ENCODE measurements at places on chromosomes 4 and X.

GRCh38 chr4:22014222-22014741 lies 65.7 kb upstream of the KCNIP4 start:
- no peak for DNase-seq

DNA sequence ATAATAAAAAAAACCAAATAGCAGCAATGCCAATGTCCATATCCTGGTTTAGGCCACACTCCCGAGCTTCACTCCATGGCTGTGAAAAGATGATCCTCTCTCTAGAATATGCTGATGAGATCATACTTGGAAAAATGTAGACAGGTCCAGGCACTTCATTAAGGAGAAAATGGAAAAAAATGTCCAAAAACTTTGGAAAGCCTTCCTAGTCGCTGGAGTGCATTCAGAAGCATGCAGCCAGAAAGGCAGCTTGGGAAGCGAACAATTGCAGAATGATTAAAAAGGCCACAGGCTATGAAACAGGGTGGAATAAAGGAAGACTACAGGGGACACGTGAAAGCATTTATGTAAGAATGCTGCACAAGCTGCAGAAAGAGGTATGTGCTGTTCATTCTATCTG lies 165.6 kb upstream of the HCCS start:
- DNase-seq: no peak

GRCh38 chr4:159013692-159014091 lies 89.2 kb upstream of the RAPGEF2 start:
- no peak for DNase-seq

DNA sequence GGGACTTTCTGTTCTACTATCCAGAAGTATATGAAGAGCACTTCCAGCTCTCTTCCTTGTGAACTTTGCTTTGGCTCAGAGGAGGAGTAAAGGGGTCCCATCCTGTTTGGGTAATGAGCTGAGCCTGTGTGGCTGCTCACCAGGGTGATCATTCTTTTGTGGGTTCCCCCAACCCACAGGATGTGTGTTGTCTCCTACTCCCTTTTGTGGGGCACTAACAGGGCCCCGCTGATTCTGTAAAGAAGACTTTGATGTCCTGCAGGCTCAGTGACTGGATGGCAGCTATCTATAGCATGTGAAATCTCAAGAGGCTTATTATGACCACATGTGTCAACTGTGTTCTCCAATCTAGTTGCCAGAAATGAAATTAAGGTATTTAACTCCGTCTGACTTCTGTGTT lies 40.8 kb downstream of the ZNF518B start:
- no peak for DNase-seq

DNA sequence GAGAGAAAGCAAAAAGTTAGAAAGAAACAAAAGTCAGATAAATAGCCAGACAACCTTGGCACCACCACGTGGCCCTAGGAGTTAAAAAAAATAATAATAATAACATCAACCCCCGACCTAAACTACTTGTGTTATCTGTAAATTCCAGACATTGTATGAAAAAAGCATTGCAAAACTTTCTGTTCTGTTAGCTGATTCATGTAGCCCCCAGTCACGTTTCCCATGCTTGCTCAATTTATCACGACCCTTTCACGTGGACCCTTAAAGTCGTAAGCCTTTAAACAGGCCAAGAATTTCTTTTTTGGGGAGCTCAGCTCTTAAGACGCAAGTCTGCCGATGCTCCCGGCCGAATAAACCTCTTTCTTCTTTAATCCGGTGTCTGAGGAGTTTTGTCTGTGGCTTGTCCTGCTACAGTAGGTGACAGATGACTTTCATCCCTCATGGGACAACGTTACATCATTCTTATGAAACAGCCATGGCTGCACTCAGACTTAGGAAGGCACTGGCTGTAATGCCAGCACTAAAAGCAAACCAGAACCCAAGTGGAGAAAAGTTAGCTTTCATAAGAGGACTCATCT lies 520 bp downstream of the ACOX3 start:
- DNase-seq: no peak

GRCh38 chrX:1398431-1399340 lies 6.8 kb upstream of the SLC25A6 start:
- no peak for DNase-seq

DNA sequence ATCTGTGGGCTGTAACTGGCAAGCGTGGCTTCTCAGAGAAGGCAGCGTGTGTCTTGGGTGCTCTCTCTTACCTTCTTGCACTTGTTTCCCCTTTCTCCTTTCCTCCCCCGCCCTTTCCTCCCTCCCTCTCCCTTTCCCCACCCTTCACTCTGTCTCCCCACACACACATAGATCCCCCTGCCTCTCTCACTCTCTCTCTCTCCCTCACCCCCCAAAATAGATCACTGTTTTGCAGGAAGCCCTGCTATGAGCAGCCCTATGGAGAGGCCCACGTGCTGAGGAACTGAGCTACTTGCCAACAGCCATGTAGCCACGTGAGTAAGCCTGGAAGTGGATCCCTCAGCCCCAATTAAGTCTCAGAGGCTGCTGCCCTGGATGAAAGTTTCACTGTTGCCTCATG lies 4.3 kb upstream of the PNMA6E start:
- no peak for DNase-seq

- DNase-seq: no peak
Measured at GRCh38 chr4:41799126-41799525, 50.6 kb upstream of the PHOX2B start.

GRCh38 chrX:150602296-150602695 lies 33.9 kb downstream of the MTM1 start:
- no peak for DNase-seq

GRCh38 chr4:2882341-2882740 lies 38.7 kb downstream of the ADD1 start:
- no peak for DNase-seq

GRCh38 chr4:1245481-1246051 lies 3.4 kb downstream of the CTBP1 start:
- DNase-seq: no peak

GRCh38 chr4:155371432-155372043 lies 5.2 kb downstream of the MAP9 start:
- DNase-seq: no peak

All from GM04503 (cell line).